AG10803 (cell line): ENCODE measurements at places on chromosomes 7 and 10.

DNA sequence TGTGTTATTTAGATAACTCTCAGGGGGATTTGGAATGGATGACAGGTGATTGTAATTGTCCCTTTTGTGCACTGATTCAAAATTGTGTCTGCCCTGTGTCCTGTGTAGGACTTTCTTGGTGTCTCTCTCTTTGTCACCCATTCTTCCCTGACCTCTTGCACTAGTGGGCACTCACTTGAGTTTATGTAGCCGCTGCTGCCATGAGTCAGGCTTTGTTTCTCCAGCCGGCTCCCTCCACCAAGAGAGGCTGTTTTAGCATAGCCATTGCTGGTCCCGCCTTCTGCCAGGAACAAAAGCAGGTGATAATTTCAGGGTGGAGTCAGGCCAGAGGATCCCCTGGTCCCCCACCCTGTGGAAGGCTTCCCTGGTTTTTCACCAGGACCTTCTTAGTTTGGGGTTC, 8.4 kb downstream of the COL17A1 start:
- DNase-seq: no peak

DNA sequence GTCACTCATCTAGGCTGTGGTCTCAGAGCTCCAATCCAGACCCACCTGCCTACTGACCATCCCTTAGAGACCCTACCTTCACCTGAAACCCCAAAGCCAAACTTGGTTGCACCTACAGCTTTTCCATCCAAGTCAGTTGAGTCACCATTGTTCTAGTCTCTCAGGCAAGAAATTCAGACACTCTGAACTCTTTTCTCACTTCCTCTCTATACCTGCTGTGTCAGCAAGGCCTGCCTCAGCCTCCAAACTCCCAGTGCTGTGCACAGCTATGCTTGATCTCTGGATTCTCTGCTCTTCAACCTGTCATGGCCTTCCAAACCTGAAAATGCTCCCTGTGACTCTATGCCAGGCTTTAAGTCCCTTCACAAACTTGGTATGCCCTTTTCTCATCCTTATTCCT, 47.4 kb upstream of the MTURN start:
- no peak for DNase-seq

GRCh38 chr7:35258868-35259522, 5.1 kb upstream of the TBX20 start:
- no peak for DNase-seq

DNA sequence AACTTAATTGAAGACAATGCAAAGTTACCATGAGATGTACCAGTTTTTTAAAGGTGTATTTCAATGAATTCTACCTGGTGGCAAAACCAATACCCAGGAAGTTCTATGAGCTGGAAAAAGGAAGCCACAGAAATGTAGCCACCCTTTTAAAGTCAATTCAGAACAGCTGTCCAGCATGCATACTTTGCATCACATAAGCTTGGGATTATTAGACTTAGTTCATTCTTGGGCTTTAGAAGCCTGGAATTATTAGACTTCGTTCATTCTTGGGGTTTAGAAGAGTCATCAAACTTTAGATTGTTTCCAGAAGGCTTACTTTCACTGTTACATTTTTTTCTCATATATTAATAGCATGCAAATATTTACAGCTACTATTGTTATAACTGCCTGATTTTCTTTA, 20.9 kb downstream of the SLC25A13 start:
- peak; percentile 65 for DNase-seq

GRCh38 chr10:72375585-72375984, 20.9 kb upstream of the DNAJB12 start:
- DNase-seq: no peak

DNA sequence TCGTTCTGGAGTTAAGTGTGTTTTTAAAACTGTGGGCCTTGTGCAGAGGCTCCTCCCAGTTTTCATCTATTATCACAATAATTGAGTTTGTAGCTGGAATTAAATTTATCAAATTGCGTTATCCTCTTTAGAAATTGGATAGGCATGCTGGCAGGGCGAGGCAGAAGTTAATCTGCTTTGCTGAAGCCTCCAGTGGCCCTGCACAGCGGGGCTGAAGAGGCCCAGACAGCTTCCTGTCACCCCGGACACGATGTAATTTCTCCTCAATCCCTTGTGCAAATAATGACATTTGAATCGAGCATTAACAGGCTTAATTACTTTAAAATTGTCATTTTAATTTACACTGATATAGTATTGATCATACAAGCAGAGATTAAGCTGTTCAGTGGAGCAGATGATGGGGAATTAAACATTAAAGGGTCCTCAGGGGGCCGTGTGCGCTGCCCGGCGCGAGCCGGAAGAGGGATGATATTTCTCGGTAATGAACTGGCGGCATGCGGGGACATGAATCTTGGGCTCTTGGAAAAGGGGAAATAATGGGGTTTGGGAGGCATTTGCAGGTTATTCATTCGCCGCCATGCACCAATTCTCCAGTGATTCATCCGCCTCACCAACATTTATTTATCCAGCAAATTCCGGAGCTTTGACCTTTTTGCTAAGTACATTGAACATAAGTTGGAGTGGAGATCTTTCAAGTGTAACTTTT, 118.5 kb downstream of the NKX6-2 start:
- DNase-seq: no peak

GRCh38 chr7:22138106-22138505, 192.4 kb upstream of the CDCA7L start:
- DNase-seq: no peak

DNA sequence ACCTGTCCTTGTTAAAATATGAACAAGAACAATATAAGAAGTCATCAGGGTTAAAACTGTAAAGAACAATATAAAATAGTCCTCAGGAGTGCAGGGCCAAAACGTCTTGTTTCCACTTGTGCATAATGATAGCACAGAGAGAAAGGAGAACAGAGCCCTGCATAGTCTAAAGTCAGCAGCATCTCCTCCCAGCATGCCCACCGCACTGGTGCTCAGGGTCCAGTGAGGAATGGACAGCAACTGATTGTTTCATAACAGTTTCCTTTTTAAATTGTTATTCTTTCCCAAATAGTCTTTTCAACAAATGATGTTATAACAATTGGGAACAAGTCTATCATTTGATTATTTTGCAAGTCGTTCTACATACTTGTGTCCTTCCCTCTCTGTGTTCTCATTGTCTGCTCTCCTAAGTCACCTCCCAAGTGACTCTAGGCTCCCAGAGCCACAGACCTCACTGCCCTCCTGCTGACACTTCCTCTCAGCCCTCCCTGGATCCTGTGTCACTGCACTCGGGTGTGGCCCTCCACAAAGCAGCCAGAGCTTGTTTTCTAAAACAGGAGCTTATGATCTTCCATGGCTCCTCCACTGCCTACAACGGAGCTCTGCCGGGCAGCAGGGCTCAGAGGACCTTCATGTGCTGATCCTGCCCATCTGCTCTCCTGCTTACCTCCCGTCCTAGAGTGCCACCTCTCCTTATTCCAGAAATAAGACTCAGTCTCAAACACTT, 27.6 kb downstream of the COBL start:
- DNase-seq: no peak

DNA sequence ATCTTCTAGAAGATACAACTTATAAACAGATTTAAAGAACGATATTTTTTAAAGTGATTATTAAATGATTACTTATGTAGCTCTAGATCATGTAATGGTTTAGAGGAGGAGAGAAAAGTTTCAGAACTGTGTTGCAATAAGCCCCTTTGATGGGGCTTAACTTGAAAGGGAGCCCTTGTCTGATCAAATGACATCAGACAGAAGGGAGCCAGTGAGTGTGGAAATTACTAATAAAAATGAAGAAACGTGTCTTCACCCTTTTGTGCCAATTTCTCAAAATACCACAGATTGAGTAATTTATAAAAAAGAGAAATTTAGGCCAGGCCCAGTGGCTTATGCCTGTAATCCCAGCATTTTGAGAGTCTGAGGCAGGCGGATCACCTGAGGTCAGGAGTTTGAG, 318.2 kb downstream of the EXOC4 start:
- peak; percentile 78 for DNase-seq

DNA sequence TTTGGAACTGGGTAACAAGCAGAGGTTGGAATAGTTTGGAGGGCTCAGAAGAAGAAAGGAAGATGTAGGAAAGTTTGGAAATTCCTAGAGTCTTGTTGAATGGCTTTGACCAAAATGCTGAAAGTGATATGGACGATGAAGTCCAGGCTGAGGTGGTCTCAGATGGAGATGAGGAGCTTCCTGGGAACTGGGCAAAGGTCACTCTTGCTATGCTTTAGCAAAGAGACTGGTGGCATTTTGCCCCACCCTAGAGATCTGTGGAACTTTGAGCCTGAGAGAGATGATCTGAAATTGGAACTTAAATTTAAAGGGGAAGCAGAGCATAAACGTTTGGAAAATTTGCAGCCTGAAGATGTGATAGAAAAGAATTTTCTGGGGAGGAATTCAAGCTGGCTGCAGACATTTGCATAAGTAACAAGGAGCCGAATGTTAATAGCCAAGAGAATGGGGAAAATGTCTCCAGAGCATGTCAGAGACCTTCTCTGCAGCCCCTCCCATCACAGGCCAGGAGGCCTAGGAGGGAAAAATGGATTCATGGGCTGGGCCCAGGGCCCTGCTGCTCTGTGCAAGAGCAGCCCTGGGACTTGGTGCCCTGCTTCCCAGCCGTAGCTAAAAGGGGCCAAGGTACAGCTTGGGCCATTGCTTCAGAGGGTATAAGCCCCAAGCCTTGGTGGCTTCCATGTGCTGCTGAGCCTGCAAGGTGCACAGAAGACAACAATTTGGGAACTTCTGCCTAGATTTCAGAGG, 3.6 kb downstream of the PDSS1 start:
- no peak for DNase-seq

DNA sequence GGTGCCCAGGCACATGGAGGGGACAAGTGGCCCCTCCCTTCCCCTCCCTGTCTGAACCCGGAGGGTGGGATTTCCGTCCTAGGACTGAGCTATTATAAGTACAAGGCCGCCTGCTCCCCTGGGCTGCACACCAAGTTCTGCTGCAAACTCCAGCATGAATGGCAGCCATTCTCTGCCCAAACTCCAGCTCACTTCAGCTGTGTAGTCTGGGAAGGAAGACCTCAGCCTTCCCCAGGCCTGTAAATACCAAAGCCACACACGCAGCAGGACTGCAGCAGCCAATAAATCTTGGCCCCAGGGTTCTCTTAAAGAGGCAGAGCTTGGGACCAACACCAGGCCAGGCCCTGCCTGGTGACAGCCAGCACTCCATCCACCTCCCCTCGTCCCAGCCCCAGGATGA, 291.3 kb upstream of the ZMIZ1 start:
- peak; percentile 76 for DNase-seq

DNA sequence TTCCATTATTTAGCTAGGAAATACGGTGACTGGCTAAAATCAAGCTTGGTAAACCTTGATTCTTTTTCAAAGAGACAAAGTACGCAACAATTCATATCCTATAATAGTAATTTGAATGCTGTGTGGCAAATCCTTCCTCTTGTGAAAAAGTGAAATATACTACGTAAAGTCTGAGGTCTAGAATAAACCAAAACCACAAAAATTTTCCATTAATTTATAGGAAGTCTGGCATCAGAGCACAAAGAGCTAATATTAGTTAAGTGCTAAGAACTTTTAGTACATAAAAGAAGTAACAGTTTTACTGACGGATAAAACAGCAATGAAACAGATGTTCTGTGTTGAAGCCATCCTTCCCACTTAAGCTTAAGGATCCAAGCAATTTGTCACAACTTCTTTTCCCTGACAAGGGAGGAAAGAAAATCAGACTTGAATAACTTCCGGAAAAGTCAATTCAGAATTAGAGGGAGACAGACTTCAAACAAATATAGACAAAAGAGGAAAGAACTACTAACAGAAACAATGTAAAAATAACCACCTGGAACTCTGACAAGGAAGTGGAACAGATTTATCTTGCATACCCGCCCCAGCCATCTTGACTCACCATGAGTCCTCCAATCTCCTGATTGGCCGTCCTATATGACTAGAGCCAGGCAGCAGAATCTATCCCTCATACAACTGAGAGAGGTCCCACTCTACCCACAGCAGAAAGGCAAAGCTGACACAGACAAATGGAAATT, 34.6 kb downstream of the RHEB start:
- DNase-seq: peak; percentile 71

- peak; percentile 95 for DNase-seq
Observed at GRCh38 chr7:32163141-32163806, 93.1 kb upstream of the PDE1C start.

DNA sequence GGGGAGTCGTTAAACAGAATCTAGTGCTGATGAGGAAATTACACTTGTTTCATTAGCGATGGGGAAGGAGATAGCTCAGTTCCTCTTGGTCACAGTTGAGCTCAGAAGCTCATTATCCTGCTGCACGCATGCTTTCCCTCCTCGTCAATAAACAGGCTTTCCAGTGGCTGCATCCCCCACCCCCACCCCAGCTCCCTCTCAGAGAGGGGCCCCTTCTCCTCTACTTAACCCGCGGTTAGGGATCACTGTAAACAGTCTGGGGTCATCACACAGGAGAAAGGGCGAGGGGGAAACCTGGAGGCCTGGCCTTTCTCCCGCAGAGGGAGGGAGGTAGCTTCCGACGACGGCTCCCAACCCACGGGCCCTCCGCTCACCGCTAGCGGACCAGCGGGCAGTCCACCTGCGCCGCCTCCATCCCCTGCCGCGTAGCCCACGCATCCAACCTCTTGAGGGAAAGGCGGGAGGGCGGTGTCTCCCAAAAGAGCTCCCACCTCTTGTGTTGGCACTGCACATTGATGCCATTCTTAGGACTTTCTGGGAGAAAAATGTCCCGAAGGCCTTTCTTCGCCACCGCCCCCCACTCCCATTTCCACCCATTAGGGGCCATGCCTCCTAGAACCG, 80.8 kb downstream of the PAX2 start:
- DNase-seq: no peak

DNA sequence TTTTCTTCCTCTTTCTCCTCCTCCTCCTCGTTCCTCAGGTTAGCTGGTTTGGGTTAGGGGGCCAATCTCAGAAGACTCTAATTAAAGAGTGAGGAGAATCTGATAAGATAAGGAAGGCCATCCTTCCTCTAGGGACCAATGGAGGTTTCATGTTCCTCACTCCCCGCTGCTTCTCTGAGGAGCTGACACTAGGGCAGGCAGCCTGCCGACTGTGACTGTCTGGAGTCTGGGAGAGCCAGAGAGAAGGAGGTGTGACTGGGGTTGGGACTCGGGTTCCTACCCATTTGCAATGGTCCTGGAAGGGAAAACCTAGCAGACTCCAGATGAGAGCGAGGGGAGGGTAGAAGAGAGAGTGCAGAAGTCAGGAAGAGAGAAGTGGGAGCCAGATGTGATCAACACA, 15.3 kb downstream of the PAX2 start:
- DNase-seq: no peak

DNA sequence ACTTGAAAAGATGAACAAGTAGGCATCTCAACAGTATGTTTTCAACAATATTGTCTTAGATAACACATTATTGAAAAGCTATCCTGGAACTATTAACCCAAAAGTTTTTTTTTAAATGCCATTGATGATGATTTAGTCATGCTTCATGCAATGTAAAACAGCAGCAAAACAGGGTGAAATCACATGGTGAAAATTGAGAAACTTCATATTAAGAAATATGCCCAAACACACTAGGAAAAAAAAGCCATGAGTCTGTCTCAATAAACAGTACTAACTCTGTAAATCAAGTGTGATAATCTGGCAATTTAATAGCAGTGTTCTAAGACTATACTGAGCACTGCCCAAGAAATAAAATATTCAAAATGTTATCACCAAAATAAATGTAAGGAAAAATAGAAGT, 613.1 kb downstream of the KCNMA1 start:
- DNase-seq: peak; percentile 25

GRCh38 chr7:38828026-38828425, 81.0 kb downstream of the VPS41 start:
- no peak for DNase-seq
